SJCRH30 (cell line): ENCODE measurements at places on chromosomes 1 and 21. TPM values are rescaled to one million over a fixed set of nuclear protein-coding genes. Genes with fewer than 3 reads are reported as not detected.

DNA sequence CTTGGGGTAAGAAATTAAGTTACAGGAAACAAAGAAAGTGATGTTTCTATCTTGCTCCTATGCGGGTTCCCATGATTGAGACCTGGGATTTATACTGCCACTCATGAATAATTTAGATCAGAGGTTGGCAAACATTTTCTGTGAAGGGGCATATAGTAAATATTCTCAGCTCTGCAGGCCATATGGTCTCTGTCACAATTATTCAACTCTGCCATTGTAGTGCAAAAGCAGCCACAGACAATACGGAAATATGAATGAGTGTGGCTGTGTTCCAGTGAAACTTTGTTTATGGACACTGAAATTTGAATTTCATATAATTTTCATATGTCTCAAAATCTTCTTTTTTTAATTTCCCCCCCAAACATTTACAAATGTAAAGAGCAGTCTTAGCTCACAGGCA lies 127.2 kb downstream of the FOXD2 start:
- DNase-seq = no peak

- no peak for DNase-seq
Measured at GRCh38 chr1:207300970-207301369, 20.5 kb upstream of the CD55 start.

The TMEM240 gene
- total RNA-seq = 1.5 and 1.9 TPM in 2 replicates

DNA sequence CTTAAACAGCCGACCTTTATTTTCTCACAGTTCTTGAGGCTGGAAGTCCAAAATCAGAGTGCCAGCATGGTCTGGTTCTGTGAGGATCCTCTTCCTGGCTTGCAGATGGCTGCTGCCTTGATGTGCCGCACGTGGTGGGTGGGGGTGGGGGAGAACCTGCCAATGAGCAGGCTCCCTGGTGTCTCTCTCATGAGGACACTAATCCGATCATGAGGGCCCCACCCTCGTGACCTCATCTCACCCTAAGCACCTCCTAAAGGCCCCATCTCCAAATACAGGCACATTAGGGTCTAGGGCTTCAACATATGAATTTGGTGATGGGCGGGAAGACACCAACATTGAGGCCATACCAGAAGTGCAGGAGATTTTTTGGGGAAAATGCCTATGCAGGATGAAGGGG lies 37.8 kb downstream of the ACTN2 start:
- no peak for DNase-seq

The FAM78B gene
- 0.10 and 0.28 TPM in 2 replicates for total RNA-seq

The TRIM67 gene
- not detected in 2 replicates for total RNA-seq

- DNase-seq = no peak
Measured at GRCh38 chr1:56441601-56442000, 137.8 kb downstream of the PLPP3 start.

The NBPF10 gene
- total RNA-seq = 0.71 and 0.83 TPM in 2 replicates

The ATP1B1 gene
- 18.5 and 19.7 TPM in 2 replicates for total RNA-seq

The DENND2C gene
- 1.7 and 2.1 TPM in 2 replicates for total RNA-seq

DNA sequence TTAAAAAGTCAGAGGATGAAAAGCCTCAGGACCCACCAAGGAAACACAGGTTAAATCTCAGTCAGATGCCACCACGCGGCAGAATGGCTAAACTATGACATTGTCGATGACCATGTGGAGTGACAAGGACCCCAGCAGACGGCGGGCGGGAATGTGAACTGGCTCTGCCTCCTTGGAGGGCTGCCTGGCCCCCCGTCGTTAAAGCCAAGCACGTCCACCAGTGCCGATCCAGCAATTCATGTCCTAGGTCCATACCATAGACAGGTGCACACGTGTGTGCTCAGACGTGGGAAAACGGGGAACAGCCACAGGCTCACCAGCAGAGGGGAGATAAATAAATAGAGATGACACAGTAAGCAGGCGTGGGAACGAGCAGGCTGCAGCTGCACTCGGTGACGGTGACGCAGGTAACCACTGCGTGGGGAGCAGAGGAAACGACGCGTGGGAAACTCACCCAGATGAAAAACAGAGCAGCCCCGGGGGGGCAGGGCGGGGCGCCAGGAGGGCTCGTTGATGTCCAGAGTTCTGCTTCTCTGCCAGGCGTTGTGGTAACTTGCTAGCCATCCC lies 28.3 kb upstream of the PCBP3 start:
- DNase-seq = no peak

GRCh38 chr1:233217832-233218231 lies 77.7 kb downstream of the PCNX2 start:
- no peak for DNase-seq

The COL9A2 gene
- total RNA-seq = 4.8 and 5.2 TPM in 2 replicates

The ANKRD65 gene
- 6.1 and 6.2 TPM in 2 replicates for total RNA-seq

The OVAAL gene
- not detected in 2 replicates for total RNA-seq

DNA sequence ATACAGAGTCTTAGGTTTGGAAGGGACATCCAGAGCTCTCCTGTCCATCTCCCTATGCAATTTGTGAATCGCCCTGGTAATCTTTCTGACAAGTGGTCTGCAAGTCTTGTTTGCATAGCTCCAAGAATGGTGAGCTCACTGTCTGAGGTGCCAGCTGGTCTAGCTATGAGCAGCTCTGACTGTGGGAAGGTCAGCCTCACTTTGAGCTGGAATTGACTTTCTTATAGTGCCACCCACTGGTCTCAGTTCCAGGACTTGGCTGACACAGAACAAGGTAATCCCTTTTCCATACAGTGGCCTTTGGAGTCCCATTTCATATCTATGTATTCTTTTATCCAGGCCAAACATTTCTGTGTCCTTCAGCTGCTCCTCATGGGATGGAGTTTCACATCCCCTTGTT lies 95.6 kb upstream of the C8B start:
- DNase-seq = no peak

DNA sequence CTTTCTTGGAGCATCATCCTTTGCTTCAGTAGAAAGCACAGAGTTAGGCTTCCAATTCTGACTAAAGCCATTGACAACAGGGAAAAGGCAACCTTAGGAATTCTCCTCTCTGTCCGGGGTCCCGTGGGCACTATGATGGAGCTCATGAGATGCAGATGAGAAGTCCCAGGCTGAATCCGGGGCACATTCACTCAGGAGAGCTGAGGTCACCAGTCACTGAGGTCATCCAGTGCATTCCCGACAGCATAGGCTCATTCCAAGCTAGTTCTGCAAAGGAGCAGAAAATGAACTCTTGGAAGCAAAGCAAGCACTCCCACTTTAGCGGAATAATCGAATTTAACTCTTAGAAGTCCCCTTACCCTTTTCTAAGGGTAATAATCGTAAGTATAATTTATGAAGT lies 6.8 kb downstream of the CR1 start:
- no peak for DNase-seq

GRCh38 chr1:16184557-16185303 lies 27.7 kb downstream of the ARHGEF19 start:
- no peak for DNase-seq

GRCh38 chr1:46190539-46190938 lies 7.7 kb downstream of the POMGNT1 start:
- DNase-seq = no peak

The AK5 gene
- 18.2 and 22.3 TPM in 2 replicates for total RNA-seq

DNA sequence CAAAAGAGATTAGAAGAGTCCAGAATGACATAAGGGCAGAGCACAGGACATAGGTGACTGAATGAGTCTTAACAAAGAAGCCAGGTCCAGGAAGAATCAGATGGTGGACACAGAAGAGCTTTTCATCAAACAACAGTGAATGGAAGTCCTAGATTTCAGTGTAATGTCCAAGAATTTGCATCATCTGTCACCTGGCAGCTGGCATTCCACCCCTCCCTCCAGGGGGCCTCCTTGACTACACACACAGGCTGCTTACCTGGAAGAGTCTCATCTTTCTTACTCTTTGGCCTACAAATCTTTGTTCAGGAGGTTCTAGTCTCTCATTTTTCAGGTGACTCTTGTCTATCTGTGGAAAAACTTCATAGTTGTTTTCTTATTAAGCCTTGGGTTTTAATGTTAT lies 36.2 kb downstream of the GORAB start:
- no peak for DNase-seq

DNA sequence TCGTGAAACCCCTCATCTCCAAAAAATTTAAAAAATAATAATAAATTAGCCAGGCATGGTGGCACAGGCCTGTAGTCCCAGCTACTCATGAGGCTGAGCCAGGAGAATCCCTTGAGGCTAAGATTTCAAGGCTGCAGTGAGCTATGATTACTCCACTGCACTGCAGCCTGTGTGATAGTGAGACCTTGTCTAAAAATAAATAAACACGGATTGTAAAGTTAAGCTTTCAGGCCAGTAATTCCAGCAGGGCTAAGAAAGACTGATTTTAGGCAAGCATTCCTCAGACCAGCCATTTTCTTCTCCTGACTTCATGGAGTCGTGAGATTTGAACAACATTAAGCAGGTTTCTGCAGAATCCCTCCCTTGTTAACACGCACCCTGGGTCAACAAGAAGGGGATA lies 77.2 kb upstream of the EFHD2 start:
- DNase-seq = no peak

DNA sequence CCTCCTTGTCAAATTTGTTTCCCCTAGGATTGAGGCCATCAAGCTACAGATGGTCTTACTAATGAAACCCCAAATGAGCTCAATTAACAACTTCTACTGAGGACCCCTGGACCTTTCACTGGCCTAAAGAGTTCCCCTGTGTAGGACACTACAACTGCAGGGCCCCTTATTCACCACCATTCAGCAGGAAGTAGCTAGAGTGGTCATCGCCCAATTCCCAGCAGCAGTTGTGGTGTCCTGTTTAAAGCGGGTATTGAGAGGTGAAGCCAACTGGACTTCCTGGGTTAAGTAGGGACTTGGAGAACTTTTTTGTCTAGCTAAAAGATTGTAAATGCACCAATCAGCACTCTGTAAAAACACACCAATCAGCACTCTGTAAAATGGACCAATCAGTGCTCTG lies 1466.9 kb downstream of the KCNT2 start:
- no peak for DNase-seq

DNA sequence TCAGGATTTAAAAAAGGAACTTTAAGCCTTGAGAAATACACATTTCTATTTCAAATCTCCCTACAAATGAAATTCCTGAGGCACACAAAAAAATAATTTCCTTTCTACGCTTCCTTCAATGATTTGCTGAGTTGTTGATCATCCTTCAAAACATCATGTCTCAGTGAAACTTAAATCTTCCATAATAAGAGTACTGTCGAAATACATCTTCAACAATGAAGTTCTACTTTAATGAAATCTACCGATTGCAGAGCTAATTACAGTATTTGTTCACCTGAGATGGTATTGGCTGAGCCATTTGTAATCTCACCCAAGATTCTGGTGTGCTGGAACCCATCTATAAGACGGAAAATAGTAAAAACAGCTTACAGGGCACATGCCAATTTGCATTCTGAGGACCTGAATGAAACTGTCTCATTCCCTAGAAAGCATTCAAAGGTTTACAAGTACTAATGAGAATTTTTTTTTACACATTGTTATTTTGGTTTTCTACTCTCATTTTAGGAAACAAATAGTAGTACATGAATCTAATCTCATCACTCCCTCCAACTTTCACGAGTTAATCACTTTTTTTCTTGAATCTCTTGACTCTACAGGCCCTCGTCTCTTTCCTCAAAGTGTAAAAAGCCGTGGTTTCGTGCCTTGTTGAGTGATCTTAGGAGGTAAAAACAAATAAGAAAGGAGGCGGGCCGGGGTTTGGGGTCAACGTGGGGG lies 1.1 kb downstream of the CHML start:
- no peak for DNase-seq
